ENCODE measurements at places on chromosomes 4 and X.

DNA sequence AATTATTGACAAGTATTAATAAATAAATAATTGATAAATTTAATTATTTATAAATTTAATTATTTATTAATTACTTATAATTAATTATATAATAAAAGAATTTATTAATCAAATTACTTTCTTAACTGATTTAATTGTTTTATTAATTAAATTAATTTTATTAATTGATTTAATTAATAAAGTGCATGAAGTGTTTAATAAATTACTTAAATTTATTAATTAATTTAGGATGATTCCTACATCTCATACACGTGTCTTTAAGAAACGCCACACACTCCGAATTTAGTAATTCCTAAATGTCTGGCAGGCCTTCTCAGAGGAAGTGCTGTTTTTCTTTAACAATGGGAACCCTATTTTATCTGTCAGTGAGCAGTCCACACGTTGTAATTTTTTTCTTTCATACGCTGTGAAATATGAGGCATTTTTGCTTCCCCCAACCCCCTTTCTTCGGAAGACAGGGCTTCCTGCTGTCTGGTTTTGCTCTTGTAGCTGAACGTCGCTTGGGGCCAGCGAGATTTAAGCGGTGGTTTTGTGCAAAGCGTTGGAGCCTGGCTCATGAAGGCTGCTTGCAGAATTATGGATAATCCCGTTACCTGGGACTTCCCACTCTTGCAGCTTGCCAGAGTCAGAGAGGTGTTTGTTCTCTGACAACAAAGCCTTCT lies 46.8 kb downstream of the CRLF2 start:
- no peak for DNase-seq

DNA sequence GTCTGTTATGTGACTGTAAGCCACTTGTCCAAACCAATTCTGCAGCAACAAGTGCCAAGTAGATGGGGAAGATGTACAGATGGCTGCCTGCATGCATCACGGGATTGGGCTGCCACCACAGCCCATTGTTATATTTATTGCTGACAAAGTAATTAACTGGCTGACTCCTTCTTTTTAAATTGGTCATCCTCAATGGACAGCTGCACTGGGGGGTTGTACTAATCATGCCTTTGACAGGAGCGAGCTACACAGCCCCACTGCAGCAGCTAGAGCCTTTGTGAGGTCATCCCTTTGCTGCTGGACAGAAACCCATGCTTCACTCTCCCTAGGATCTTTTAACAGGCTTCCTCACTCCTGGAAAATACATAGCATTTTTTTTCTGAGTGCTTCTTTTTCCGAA lies 146.7 kb upstream of the CXXC4 start:
- DNase-seq: no peak

- DNase-seq: no peak
Measured at GRCh38 chrX:9301836-9302235, 163.0 kb upstream of the TBL1X start.

DNA sequence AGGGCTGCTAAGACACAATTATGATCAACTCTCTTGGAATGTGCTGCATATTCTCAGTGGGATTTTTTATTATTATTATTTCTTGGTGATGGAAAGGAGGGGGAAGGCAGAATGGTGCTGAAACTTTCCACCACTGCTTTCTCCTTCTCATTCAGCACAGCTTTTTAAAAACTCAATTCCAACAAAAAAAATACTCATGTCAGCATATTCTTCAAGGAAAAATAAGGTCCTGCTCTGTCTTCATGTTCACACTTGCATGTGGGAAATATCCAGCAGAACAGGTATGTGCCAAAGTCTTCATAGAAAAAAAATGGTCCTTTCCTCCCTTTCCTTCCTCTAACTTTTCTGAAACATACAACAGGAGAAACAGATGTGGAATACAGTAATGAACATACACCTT lies 144.0 kb upstream of the ADAMTS3 start:
- DNase-seq: no peak

GRCh38 chr4:186839122-186840037 lies 115.7 kb upstream of the FAT1 start:
- no peak for DNase-seq

DNA sequence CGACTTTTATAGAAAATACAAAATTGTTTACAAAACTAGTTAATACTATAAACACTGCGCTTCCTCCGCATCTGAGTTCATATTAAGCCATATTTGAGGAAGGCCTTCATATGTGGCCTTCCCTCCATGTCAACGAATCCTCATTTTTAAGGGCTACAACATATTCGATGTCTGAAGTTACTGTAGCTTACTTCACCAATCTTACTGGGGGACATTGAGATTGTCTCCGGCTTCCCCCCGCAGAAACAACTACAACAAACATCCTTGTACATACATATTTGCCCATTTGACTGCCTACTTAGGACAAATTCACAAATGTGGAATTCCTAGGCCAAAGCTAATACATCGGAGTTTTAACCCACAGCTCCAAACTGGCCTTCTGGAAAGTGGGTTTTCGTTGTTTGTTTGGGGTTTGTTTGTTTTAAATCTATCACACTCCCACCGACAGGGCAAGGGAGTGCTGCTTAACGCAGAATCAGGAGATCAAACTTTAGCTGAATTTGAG lies 581 bp upstream of the FAM114A1 start:
- no peak for DNase-seq

DNA sequence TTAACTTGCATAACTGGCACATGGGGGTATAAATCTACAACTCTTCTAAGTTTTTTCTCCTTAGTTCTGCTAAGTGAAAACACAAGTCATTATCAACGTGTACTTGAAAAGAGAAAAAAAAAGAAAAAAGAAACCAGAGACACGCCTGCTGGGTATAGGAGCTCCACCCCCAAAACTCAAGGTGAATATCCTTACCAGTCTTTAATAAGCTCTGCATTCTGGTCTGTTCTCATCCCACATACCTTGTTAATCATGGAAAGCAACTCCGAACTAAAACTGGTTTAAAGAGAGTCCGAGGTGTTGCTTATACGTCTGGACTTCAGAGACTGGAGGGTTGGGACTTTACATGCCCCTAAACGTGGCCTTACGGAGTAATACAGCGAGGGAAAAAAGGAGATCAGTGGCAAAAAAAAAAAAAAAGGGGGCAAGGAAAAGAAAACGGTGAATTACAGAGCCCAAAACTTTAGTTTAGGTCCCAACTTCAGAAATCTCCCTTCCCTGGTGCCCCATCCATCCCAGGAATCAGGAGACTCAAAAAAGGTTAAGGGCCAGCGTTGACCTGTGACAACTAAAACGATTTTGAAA lies 1.0 kb downstream of the PGRMC2 start:
- DNase-seq: no peak

- DNase-seq: no peak
Measured at GRCh38 chr4:108919226-108919893, 156.5 kb upstream of the ETNPPL start.

DNA sequence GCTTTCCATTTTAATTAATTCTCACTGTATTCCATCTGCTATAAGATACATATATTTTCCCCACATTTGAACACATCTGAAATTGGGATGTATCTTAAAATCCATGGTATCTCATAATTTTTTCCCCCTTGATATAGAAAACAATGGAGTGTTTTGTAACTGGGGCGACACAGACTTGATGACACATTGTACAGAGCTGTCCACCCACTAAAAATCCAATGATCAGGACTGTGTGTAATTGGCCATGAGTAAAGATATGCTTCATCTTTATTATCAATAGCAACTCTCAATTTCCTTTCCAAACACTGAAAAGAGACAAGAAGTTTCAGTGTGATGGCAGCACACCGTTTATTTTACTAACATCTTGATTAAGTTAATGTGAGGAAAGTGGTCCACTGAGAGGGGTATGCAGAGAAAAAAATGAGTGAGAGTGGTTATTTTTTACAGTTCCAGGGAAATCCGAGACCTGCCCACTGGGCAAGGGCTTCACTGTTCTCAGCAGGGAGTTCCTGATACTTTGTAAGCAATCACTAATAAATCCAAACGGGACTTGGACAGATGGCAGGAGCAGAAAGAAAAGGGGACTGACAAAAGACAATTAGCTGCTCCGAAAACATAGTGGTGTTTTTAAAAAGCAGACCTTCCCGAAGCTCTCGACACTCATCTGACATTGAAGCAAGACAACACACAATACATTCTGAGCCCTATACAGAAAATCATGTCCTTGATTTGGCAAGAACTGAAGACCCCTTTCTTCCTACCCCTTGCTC lies 149.4 kb downstream of the TSPAN5 start:
- DNase-seq: no peak

DNA sequence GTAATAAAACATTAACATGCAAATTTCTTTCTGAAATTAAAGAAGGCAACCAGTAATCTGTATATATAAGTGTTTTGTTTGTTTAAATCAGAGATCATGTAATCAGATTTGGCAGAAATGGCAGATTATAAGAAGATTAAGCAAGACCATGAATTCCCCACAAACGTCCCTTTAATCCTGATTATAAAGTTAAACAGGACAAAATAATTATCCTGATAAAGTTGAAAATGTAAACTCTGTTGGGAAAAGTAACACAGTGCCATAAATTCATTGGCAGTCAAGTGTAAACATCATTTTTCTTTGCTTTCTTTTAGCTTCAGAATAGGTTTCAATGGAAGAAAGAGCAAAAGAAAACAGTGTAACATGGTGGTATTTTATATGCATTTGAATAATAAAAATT lies 256.3 kb downstream of the KCNIP4 start:
- no peak for DNase-seq

- DNase-seq: no peak
Measured at GRCh38 chrX:149712831-149713230, 971 bp downstream of the MAGEA11 start.

GRCh38 chr4:104532677-104533076 lies 38.0 kb upstream of the CXXC4 start:
- no peak for DNase-seq

- DNase-seq: no peak
Measured at GRCh38 chrX:28757290-28757689, 170.0 kb downstream of the IL1RAPL1 start.

DNA sequence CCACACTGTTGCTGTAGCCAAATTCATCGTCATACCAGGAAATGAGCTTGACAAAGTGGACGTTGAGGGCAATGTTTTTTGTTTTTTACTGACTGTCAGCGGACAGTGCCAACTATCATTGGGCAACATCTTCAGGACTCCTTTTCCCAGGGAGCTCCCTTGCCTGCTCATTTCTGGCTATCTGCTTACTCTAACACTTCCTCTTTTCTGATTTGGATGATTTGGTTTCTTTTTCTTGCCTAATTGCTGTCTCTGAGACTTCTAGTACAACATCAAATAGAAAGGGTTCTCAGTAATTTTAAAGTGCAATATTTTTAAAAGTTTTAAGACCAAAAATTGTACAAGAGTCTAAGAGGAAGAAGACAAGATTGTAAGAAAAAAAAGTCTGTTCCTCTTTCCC lies 92.0 kb upstream of the KLHL4 start:
- DNase-seq: no peak

GRCh38 chr4:47326025-47326424 lies 137.5 kb downstream of the COMMD8 start:
- no peak for DNase-seq

- DNase-seq: no peak
Measured at GRCh38 chrX:32421266-32421665, 790.1 kb downstream of the DMD start.

DNA sequence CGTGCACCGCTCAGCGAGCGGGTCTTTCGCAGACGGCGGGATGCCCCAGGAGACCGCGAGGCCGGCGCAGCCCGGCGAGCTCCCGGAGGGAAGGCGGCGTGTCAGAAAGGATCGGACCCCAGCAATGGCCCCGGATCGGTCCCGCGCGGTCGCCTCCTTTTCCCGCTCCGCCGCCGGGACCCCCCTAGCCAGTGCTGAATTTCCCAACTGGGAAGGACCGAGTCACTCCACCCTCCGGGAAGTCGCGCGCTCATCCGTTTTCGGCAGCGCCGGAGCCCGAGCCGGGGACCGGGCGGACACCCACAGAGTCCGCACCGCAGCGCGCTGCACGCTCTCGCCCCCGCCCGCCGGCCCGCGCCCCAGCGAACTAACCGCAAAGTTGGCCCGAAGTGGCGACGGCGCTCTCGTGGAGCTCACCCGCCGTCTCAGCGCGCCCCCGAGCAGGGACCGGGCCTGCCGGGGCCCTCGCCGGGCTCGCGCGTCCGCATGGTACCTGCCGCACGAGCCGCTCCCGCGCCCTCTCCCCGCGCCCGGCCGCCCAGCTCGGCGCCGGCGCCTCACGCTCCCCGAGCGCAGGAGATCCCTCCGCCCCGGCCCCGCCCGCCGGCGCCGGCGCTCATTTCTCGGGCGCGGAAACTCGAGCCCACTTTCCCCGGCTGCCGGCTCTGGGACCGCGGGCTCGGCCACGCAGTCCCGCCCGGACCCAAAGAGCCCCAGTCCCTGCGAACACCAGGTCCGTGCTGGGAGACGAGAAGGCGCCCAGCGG lies at the start of gene FAT1:
FAT1 (minus strand) TSS at position 565 of the 766 bp plus-strand sequence. CDS start 14,029 bp downstream, outside the sequence.
- no peak for DNase-seq

- no peak for DNase-seq
Measured at GRCh38 chrX:102077426-102077825, 48.1 kb upstream of the TCEAL2 start.

DNA sequence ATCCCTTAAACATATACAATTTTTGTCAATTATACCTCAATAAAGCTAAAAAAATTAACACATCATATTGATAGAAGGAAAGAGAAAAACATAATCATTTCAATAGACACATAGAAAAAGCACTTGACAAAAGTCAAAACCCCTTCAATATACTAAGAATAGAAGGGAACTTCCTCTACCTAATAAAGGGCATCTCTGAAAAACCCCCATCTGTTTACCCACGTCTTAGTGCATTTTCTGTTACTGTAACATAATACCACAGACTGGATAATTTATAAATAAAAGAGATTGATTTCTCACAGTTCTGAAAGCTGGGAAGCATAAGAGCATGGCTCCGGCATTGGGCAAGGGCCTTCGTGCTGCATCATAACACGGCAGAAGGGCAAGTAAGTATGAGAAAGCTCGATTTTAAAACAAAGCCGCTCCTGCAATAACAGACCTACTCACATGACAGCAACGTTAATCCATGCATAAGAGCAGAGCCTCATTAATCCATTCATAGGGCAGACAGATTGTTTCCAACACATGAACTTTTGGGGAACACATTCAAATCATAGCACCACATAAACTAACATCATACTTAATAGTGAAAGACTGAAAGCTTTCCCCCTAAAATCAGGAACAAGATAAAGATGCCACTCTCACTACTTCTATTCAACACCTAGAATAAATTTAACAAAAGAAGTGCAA lies 15.7 kb downstream of the STEEP1 start:
- no peak for DNase-seq

DNA sequence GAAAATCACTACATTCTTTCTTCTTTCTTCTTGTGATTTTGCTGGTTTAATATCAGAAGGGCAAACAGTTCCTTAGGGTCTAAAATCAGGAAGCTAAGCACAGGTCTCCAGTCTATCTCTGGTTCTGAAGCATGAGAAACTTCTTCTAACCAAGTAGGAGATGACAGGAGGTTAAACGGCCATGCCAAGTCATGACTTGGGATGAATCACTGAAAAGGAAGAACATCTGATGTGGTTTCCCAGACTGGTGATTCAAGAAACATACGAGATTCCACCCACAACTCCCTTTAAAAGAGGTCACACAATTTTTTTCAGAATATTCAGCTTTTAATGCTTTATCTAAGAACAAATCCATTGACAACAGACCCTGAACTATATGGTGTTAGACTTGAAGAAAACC lies 684.0 kb upstream of the PRKX start:
- DNase-seq: no peak

GRCh38 chr4:67332627-67333026 lies 212.7 kb downstream of the CENPC start:
- no peak for DNase-seq
